ENCODE measurements at places on chromosomes 5 and 9.
A peak's percentile ranks its signal among the peaks of the same experiment; 100 is the strongest.

DNA sequence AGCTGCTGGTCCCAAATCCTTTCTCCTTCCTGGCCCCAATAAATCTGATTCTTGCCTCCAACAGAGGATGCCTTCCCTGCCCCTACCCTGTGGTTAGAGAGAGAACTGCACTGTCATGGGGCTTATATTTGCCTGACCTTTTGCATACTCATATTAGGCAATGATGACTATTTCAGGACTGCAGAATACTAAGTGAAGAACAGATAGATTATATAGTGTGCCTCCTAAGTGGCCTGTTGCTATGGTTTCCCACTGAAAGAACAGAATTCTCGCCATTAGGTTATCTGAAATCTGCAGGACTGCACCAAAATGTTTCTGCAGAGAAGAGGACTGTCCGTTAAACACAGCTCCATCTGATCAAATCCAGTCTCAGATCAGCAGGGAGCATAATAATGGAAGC lies 87.3 kb upstream of the CCNG1 start:
- DNase-seq = no peak

- DNase-seq = no peak
These were observed 473.0 kb downstream of the TUSC1 start for GRCh38 chr9:25205285-25205684.

- no peak for DNase-seq
These were observed 10.3 kb downstream of the WNK2 start for GRCh38 chr9:93194221-93194625.

- DNase-seq = no peak
These were observed 23.1 kb downstream of the ANP32B start for GRCh38 chr9:98006127-98006796.

DNA sequence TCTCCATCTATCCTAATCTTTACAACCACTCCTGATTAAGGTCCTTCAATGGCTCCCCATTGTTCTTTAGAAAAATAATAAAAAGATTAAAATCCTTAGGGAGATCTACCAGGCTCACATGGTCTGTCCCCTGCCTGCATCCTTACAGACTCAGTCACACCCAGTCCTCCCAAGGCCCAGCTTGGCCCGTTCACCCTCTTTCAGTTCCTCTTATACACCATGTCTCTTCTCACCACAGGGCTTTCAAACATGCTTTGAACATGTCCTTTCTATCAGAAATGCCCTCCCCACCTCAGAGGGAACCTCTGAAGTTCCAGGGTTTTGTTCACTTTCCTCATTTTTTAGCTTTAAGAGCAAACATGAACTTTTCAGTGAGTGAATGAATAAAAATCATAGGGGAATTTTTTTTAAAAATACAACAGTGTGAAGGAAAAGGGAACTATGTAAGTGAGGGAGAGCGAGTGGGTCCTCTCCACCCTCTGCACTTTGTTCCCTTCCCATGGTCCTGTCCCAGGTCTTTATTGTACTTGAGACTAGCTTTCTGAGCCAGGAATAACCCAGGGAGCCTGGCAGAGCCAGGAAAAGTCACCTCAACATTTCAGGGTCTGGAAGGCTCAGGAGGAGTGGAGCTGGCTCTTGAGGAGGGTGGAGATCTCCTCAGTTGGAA lies 55.3 kb downstream of the TRPC7 start:
- no peak for DNase-seq

DNA sequence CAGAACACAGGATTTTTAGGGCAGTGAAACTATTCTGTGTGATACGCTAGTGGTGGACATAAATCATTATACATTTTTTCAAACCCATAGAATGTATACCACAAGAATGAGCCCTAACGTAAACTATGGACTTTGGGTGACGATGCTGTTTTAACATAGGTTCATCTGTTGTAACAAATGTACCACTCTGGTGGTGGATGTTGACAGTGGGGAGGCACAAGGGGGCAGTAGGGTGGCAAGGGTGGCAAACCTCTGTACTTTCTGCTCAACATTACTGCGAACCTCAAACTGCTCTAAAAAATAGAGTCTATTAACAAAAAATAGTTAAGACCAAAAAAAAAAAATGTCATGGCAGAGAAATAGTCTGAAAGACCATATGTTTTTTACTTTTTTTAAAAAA lies 9.1 kb upstream of the MVB12B start:
- peak; percentile 37 for DNase-seq

- DNase-seq = no peak
These were observed 165.6 kb downstream of the DCP2 start for GRCh38 chr5:113142186-113142585.

DNA sequence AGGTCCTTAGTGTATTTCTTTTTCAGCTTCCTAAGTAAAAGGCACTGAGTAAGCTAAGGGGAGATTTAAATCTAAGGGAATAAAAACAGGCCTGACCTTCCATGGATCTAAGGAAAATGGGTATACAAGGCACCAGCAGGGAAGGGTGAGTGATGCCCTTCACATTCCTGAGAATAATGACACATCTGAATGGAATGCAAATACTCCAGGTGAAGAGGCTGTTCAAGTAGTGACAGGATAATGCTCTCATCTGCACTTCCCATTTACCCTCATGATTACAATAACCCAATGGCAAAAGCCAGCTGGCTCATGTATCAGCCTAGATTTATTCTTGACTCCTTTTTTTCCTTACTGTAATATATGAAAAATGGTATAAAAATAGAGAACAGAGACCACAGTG lies 216.2 kb upstream of the ACTBL2 start:
- DNase-seq = no peak

- DNase-seq = no peak
These were observed 28.3 kb upstream of the CER1 start for GRCh38 chr9:14750821-14751220.

DNA sequence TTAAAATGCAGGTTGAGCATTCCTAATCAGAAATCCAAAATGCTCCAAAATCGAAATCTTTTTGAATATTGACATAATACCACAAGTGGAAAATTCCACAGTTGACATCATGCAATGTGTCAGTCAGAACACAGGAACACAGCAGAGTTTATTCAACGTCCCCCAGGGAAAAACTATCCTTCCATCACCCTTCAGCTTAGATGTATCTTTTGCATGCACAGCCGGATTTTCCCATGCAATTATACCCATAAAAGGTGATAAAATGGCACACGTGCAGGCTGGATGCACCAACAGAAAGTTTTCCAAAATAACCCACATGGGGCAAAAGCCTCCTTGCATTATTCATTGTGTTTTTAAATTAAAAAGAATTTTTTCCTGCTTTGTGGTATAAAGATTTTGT lies 71.2 kb downstream of the RAB24 start:
- DNase-seq = no peak

- no peak for DNase-seq
These were observed 78.4 kb upstream of the IL6ST start for GRCh38 chr5:56072863-56073766.

DNA sequence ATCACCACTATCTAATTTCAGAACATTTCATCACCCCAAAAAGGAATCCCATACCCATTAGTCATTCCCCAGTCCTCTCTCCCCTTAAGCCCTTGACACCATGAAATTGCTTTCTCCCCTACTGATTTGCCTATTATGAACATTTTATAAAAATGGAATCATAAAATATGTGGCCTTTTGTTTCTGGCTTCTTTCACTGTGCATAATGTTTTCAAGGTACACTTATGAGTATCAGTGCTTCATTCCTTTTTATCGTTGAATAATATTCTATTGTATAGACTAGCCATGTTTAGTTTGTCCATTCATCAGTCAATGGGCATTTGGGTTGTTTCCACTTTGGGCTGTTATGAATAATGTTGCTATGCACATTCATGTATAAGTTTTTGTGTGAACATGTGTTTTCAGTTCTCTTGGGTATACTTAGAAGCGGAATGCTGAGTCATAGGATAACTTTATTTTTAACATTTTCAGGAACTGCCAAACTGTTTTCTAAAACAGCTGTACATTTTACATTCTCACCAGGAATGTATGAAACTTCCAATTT lies 40.4 kb upstream of the FGF1 start:
- DNase-seq = no peak

GRCh38 chr9:109805050-109805449 lies 25.1 kb downstream of the PALM2AKAP2 start:
- DNase-seq = no peak

- DNase-seq = no peak
These were observed 208.0 kb upstream of the TRIM32 start for GRCh38 chr9:116479056-116479544.

DNA sequence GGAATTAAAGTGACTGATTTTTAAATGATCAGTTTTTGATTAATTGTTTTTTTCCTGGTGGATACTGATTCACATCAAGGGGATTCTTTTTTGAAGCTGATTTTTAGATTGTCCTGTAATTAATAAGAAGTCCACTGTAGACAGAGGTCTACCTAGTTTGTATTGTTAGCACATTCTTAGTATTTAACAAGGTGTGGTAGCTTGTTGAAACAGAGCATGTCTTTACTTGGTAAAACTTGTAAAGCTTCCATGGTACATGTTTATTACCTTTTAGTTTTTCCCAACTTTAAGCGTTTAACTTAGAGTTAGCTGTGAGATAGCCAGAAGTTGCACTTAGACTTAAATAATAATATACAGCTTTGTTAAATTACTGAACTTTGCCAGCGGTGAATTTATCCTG lies 1.5 kb downstream of the BTF3 start:
- DNase-seq = no peak

GRCh38 chr9:136754626-136755301 lies 3.3 kb downstream of the LCN8 start:
- no peak for DNase-seq

DNA sequence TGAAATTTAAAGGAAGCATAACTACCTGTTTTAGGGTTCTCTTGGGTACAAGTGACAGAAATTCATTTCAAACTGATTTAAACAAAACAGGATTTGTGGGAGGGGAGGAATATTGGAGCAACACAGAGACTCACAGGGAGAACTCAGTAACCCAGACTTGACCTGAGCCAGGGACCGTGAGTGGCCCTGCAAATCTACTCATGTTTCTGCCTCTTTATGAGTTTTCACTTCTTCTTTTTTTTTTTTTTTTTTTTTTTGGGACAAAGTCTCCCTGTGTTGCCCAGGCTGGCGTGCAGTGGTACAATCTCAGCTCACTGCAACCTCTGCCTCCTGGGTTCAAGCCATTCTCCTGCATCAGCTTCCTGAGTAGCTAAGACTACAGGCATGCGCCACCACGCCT lies 405.6 kb upstream of the ZNF608 start:
- DNase-seq = no peak

GRCh38 chr9:17063535-17064135 lies 71.2 kb upstream of the CNTLN start:
- peak; percentile 44 for DNase-seq

DNA sequence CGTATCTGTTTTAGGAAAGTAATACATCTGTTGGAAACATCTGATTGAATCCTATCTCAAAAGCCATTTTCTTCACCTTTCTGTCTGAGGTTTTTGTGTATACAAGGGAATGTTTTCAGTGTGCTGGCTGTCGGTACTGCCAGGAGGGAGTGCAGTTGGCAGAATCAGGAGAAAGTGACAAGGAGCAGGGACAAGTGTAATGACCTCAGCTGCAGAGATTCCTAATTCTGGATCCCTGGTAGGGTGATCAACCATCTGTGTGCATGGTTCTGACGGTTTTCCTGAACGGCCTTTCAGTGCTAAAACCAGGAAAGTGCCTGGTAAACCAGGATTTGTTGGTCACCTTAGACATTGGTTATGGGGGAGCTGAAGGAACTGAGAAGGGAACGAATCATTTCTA lies 1.6 kb upstream of the GDA start:
- no peak for DNase-seq

DNA sequence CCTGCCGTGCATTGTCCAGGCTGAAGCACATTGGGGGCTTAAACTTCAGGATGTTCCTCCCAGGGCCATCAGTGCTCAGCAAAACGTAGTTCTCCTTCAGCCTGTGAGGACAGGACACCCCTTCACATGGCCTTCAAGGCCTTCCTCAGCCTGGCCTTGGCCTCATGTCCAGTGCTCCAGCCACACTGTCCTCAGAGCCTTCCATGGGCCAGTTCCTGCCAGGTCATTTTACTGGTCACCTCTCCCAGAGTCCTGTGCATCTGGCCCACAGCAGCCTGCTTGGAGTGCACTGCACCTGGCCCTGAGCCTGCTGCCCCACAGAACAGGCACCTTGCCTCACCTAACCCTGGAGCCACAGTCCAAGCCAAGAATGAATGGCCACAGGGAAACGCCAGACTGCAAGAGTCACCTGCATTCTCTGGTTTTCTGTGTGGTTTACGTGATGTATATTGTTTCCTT lies 8.7 kb downstream of the HNRNPAB start:
- DNase-seq = no peak

- no peak for DNase-seq
These were observed 37.1 kb downstream of the FBXW11 start for GRCh38 chr5:171969288-171969880.

- DNase-seq = no peak
These were observed 62.9 kb upstream of the IL17B start for GRCh38 chr5:149441986-149442385.

GRCh38 chr9:114300846-114301797 lies 21.8 kb upstream of the ORM1 start:
- DNase-seq = no peak

- no peak for DNase-seq
These were observed 41.9 kb downstream of the NCS1 start for GRCh38 chr9:130213911-130214761.

GRCh38 chr9:38634315-38634714 lies 13.9 kb upstream of the ANKRD18A start:
- no peak for DNase-seq

DNA sequence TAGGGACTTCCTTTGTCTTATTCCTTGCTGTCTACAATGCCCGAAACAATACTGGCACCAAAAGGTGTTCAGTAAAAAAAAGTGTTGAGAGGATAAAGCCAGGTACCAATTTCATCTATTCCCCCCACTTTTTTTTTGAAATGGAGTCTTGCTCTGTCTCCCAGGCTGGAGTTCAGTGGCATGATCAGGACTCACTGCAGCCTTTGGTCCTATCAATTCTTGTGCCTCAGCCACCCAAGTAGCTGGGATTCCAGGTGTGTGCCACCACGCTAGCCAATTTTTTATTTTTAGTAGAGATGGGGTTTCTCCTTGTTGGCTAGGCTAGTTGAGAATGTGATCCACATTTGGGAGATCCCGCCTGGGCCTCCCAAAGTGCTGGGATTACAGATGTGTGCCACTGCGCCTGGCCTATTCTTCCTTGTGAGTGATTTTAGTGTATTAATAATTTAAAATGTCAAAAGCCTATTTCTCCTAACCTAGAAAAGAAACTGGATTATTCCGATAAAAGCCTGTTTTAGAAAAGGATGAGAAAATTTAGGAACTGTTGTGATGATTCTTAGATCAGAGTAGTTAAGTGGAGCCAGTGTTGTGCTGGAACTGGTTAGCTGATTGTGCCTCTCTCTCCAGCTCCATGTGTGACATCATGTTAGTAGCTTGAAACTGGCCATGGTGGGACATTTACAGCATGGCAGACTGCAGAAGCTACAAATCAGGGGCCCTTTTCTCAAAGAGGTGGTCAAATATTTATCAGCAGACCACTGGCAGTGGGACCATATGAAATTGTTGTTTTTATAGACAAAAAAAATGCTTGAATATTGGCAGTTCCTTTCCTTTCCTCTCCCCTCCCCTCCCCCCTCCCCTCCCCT lies 14.3 kb downstream of the CDC42SE2 start:
- DNase-seq = no peak

DNA sequence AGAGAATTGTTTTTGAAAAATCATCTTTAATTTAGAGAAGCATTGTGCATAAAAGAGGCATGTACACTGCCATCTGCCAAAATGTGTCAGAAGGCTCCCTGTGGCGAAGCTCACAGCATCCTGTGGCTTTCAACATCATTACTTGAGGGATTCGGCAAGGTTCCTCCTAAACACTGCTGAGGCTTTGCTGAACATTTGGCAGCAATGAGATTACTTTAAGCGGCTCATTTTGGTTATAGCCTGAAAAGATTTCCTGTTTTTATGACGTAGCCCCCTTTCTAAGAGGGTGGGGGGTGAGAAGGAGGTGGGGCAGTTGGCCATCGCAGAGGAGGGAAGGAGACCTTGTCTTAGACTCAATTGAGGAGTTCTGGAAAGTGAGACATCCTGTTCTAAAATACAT lies 469.4 kb downstream of the RASEF start:
- DNase-seq = peak; percentile 58
